ENCODE measurements at places on chromosomes 1 and 21.
A peak's percentile ranks its signal among the peaks of the same experiment; 100 is the strongest.

GRCh38 chr1:69230208-69230607 lies 337.5 kb upstream of the LRRC7 start:
- DNase-seq: no peak

GRCh38 chr1:18803851-18804250 lies 55.6 kb downstream of the TAS1R2 start:
- DNase-seq: no peak

GRCh38 chr1:223487887-223488259 lies 94.7 kb downstream of the CCDC185 start:
- no peak for DNase-seq

GRCh38 chr1:87131809-87132283 lies 196.8 kb upstream of the LMO4 start:
- peak; percentile 81 for DNase-seq

GRCh38 chr1:39089931-39090521 lies 63.9 kb downstream of the NDUFS5 start:
- no peak for DNase-seq

- no peak for DNase-seq
These were observed 14.2 kb downstream of the BSDC1 start for GRCh38 chr1:32380057-32380456.
